ENCODE measurements at places on chromosomes 4 and X.

GRCh38 chr4:168880811-168881595, 129.1 kb downstream of the CBR4 start:
- no peak for DNase-seq

DNA sequence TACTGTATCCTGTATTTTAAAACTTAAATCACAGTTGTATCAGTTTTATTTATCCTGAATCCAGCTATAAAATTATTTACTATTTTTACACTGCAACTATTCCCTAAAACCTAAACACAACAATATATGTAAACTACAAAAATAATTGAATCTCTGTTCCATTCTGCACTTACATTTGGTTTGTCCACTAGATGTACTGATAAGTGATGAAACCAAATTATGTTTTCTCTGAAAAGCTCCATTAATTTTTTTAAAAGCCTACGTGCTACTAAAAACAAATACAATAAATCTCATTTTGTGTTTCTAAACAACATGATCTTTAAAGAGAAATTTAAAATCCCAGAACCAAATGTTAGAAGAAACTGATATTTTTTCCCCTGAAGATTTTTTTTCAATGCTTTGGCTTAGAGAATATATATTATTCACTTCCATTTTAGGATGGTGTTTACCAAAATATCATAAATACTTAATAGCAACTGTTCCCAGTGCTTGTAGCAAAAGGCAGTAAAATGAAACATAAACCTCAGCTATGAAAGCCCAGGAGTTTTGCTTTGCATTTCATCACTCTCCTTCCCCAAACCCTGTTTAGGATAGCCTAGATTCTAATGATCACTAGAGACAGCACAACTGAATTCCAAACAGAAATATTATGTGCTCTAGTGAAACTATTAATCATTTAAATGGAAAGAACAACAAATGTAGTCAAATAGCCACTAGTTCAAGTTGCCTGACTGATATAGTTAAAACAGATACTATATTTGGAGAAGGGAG, 19.7 kb downstream of the ANTXR2 start:
- no peak for DNase-seq

GRCh38 chrX:2781698-2782097, 29.9 kb downstream of the XG start:
- DNase-seq = no peak

DNA sequence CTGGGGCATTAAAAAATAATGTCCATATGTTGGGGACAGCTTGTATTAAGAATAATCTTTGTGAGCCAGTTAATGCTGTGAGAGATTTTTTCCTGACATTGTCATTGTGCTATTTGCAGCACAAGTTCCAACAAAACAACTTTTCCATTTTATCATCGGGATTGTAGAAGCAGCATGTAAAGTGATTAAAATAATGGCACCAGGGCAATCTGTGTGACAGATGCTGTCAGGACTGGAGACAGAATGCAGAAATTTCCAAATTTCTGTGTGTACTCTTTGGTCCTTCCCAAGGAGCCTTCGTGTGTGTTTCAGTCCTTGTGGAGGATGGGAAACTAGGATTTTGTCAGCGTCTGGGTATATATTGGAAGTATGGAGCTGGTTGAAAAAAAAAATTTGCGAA, 101.5 kb upstream of the LIMCH1 start:
- DNase-seq = no peak

DNA sequence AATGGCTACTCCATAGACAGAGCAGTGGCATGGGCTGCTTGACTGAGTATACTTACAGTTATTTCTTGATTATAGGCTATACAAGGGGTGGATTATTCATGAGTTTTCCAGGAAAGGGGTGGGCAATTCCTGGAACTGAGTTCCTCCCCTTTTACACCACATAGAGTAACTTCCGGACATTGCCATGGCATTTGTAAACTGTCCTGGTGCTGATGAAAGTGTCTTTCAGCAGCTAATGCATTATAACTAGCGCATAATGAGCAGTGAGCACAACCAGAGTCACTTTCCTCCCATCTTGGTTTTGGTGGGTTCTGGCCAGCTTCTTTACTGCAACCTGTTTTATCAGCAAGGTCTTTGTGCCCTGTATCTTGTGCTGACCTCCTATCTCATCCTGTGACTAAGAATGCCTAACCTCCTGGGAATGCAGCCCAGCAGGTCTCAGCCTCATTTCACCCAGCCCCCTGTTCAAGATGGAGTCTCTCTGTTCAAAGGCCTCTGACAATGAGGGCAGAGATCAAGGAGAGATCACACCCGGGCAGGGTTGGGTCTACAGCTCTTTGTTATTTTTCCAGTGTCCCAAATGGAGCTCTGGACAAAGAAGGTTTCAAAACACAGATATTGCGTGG, 468.4 kb upstream of the PRKX start:
- no peak for DNase-seq

DNA sequence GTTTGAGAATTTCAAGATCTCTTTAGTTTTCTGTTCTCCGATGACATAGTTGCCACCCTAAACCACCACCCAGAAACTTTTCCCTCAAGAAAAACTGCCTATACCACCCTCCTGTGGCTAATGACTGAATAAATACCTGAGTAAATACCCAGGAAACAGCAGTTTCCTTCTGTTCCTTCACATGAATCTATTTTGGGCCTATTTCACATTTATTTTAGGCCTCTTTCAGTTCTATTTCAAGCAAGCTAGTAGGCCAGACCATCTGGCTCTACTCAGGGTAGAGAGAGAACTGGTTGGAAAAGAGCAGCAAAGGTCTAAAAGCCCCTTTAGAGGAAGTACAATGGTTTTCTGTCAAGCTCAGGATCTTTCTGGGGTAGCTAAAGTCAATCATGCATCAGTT, 23.4 kb downstream of the ARHGEF9 start:
- no peak for DNase-seq

Measured in stimulated activated CD4-positive, alpha-beta T cell treated with anti-CD3 and anti-CD28 coated beads, Interleukin-12 subunit alpha, Interleukin-12 subunit beta, amount 100 ng/mL, for 4 hours (primary cell).